ENCODE measurements at places on chromosomes 13 and 19.

- DNase-seq = no peak
Measured at GRCh38 chr19:6500837-6501739, 1.0 kb downstream of the TUBB4A start.

- DNase-seq = peak; percentile 52
Measured at GRCh38 chr19:10604460-10604980, 17.4 kb upstream of the AP1M2 start.

DNA sequence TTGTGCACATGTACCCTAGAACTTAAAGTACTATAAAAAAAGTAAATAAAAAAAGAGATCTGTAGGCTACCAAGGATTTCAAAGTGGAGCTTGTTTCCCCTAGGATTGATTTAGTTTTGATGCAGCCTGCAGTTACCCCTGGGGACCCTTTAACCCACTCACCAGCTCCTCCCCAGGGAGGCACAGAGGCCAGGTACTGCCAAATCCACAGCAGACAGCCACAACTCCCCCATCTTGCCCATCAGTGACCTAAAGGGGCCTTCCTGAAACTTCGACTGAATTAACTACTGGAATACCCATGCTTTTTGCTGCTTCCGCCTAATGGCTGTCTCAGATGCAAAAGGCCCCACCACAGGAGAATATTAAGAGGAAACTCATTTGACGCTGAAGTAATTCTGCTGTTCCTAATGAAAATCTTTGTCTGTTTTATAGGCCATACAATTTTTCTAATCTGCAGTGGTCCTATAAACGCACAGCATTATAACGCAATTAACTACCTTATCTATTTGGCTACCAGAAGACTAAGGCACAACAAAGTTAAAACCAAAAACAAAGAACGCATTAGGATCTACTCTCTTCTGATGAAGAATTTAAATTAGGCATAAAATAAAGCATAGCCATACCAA is 95.0 kb downstream of the FOXO1 start:
- no peak for DNase-seq

DNA sequence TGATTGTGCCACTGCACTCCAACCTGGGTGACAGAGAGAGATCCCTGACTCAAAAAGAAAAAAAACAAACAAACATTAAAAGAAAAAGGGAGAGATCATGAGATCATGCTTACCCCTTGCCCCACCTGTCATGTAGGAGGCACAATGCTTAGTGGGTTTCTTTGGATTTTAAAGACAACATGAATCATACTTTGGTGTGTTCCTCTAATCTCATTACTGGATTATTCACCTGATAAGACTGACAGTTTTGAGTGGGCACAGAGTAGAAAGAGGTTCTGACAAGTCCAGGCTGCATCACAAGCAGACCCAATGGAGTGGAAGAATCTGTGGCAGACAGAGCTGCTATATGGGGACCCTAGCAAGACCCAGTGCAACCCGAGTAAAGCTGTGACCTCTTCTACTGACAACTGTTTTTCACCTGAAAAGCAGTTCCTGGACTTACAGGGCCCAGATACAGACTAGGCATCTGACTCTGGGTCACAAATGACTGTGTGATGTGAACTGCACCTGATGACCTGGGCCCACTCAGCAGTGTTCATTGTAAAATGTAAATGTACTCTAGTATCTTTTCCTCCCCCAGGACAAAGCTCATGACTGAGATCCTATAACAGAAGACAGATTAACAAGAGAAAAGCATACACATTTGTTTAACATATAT is 28.9 kb upstream of the USP12 start:
- DNase-seq = no peak

DNA sequence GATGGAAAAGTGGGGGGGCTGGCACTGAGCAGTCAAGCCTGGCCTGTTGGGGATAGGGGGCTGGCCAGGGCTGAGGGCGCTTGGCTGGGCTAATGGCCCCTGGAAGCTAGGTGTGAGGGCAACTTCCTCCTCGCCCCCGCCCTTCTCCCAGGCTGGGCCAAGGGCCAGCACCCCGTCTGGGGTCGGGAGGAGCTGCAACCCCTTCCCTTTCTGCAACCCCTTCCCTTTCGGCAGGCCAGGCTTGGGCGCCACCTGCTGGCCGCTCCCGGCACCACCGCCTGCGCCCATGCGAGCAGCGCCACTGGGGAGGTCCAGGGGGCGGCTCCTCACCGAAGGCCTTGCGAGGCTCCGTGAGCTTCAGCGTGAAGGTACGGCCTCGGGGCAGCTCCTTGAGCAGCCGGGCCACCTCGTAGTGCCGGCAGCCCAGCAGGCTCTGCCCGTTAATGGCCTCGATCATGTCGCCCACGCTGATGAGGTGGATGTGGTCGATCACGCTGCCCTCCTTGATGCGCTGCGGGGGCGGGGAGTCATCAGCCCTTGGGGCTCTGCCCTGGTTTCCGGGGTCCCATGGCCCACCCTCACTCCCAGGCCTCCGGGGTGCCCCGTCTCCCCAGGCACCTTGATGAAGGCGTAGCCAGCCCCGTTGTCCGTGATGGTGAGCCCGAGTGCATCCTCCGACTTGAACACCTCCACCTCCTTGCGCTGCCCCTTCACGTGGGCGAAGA is 5.0 kb upstream of the PTGER1 start:
- DNase-seq = peak; percentile 81

GRCh38 chr19:10260141-10260584 is 8.1 kb downstream of the MRPL4 start:
- DNase-seq = no peak

GRCh38 chr19:41993612-41994483 is at the start of gene ATP1A3:
ATP1A3 (minus strand) TSS chr19:41994230; CDS start chr19:41994076, 154 bp downstream.
- DNase-seq = peak; percentile 74

DNA sequence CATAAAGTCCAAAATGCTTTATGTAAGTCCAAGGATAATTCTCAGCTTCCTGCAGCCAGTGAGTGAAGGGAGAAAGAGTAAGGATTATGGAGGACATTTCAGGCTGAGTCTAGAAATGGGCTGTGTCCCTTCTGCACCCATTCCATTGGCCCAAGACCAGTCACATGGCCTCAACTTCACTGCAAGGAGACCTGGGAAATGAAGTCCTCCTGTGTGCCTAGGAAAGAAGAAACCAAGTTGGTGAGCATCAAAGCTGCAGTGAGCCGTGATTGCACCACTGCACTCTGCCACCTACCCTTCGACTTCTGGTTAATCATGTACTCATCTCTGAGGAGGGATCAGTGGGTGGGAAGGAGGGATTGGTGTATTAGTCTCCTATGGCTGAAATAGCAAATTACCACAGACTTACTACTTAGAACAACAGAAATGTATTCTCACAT is 3.6 kb upstream of the CD37 start:
- DNase-seq = peak; percentile 48

DNA sequence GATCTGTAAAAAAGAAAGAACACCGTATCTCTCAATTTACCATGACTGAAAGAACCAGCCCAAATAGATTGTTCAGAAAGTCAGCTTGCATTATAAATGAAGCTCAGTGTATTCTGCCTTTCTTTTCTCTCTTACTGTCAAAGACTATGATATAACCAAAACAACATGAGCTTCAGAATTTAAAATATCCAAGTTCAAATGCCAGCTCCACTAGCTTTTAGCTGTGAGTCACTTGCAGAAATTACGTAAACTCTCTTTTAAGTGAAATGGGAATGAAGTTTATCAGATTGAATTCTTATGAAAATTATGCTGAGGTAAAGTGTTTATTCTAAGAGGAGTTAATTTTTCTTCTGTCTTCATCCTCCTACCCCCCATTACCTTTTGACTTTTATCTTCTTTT is 20.0 kb upstream of the POSTN start:
- DNase-seq = no peak

DNA sequence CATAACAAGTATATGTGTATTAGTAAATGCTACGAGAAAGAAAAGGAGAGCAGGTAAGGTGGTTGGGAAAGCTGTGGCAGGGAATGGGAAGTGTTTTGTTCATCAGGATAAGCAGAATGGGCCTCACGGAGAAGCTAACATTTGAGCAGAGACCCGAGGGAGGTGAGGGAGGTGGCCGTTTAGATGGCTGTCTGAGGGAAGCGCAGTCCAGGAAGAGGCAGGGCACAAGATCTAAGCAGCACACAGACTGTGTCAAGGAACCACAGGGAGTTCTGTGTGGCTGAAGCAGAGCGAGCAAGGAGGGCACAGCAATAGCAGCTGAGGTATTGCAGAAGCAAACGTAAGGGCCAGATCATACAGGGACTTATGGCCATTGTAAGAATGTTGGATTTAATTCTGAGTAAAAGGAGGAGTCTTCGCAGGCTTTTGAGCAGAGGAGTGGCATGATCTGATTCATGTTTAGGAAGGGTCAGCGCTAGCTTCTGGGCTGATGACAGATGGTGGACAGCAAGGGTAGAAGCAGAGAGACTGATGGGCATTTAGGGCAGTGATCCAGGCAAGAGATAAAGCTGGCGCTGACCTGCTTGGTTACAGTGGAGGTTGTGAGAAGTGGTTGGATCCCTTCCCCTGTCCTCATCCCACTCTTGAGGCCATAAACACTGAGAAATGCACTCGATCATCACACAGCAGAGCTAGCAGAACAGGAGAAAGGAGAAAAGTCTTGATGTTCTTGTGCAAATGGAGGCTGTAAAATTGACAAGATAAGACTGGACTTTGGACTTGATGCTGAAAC is 199.9 kb downstream of the LACC1 start:
- no peak for DNase-seq

- no peak for DNase-seq
Measured at GRCh38 chr13:65829241-65830008, 1400.7 kb downstream of the PCDH9 start.

GRCh38 chr19:35609851-35610353 is 2.6 kb upstream of the HAUS5 start:
- no peak for DNase-seq

- no peak for DNase-seq
Measured at GRCh38 chr19:23771761-23772674, 13.3 kb upstream of the ZNF681 start.

DNA sequence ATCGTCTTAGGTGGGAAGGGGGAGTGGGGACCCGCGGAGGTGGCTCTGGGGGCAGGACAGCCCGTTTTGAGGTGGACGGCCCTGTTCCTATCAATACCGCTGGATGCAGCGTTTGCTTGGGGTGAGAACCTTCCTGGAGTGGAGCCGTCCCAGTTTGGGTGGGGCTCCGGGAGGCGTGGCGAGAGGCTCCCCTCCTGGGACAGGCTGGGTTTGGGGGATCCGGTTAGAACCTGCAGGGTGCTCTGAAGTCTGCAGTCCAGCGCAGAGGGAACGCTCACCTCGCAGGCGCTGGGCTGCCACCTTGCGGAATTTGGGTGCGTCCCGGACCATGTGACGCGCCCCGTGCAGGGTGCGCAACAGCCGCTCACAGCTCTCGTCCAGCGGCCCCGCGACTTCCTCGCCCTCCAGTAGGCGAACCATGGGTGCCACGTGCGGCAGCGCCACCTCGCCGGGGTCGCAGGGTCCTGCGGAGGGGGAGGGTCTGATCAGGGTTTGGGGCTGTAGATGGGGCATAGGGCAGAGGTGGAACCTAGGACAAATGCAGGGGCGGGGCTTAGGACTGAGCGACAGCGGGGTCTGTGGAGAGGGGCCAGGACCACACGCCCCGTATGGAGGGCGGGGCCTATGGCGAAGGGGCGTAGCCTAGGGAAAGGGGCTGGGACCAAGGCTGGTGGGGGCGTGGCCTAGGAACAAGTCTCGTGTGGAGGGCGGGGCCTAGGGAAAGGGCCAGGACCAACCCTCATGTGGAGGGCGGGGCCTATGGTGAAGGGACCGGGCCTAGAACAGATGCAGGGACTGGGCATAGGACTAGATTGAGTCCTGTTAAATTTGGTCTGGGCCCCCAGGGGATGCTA is 13.8 kb downstream of the SH2D3A start:
- peak; percentile 76 for DNase-seq

DNA sequence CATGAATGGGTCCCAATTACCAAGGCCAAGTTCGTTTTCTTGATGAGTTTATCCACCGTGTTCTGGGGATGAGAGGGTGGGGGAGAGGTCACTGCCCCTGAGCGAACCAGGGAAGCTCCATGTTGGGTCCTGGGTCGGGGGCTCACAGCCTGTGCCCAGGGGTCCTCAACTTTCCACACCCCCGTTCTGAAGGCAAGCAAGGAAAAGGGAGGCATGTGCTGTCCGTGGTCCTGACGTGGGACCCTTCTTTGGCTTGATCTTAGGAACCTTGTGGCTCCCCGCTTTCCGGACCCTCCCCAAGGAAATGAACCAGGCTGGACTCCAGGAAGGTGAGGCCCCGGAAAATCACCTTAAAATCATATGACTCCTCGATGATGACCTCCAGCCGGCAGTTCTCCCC is 18.2 kb upstream of the MEIS3 start:
- no peak for DNase-seq

DNA sequence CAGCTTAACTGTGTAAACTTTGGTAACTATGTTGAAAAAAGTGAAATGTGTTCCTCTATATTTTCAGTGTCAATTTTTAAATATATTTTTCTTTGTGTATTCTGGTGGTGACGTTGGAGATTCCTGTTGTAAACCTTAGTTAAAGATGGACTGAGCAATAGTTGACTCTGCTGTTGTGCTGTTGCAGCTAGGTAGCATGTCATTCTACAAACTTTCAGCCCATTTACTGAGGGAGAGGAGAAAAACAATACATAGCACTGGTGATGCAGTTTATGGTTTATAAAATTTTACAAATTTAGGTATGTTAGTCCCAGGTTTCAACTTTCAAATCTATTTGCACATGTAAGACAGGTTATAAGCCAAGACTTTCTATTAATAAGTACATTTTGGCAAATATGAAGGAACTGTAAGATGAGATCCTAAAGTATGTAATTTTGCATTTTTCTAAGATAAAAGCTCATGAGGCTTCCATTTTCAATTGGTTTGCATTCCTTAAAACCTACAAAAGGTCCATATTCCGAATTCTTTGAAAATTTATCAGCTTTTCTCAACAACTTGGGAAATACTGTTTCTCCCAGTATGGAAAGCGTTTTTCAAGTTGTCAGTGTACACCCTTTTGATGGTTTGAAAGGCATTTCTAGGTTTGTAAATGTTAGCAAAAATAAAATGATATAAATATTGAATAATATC is 1.5 kb downstream of the NDFIP2 start:
- no peak for DNase-seq

GRCh38 chr19:51489113-51489512 is 10.8 kb downstream of the CEACAM18 start:
- no peak for DNase-seq

- no peak for DNase-seq
Measured at GRCh38 chr19:44608391-44608821, 5.0 kb upstream of the IGSF23 start.

GRCh38 chr13:49259586-49259985 is 11.9 kb downstream of the CDADC1 start:
- no peak for DNase-seq

All from activated T-cell treated with anti-CD3 and anti-CD28 coated beads, Interleukin-2, amount 50 U/mL, for 1 hour (primary cell).